WTC11 (cell line): ENCODE measurements at places on chromosomes 7 and 10. TPM values are rescaled to one million over a fixed set of nuclear protein-coding genes. Genes with fewer than 3 reads are reported as not detected.

GRCh38 chr7:70736715-70737460 lies 395.1 kb upstream of the GALNT17 start:
- DNase-seq, result no peak

GRCh38 chr7:6127110-6127490 lies 95.9 kb downstream of the ANKRD61 start:
- no peak for DNase-seq

- no peak for DNase-seq
Measured at GRCh38 chr7:136523571-136523970, 344.9 kb upstream of the CHRM2 start.

DNA sequence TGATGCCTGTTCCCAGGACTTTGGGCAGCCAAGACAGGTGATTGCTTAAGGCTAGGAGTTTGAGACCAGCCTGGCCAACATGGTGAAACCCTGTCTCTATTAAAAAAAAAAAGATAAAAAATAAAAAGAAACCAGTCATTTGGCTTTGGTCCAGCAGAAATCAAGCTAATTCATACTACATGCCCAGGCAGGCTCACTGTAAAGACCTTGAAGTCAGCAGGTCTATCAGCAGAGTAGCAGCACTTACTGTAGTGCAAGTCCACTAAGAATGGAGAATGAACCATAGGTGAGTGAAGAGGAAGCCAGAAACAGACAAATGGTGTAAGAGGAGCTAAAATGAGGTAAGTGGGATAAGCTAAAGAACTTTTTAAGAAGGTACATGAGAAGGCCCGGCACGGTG lies 24.7 kb downstream of the PSPH start:
- DNase-seq, result no peak

Gene RALA
- 57.3 to 59.8 TPM (median 59.3 TPM) in 3 replicates for total RNA-seq

GRCh38 chr7:42426163-42426562 lies 189.2 kb upstream of the GLI3 start:
- DNase-seq, result no peak

- no peak for DNase-seq
Measured at GRCh38 chr10:133140417-133141143, 19.4 kb upstream of the KNDC1 start.

DNA sequence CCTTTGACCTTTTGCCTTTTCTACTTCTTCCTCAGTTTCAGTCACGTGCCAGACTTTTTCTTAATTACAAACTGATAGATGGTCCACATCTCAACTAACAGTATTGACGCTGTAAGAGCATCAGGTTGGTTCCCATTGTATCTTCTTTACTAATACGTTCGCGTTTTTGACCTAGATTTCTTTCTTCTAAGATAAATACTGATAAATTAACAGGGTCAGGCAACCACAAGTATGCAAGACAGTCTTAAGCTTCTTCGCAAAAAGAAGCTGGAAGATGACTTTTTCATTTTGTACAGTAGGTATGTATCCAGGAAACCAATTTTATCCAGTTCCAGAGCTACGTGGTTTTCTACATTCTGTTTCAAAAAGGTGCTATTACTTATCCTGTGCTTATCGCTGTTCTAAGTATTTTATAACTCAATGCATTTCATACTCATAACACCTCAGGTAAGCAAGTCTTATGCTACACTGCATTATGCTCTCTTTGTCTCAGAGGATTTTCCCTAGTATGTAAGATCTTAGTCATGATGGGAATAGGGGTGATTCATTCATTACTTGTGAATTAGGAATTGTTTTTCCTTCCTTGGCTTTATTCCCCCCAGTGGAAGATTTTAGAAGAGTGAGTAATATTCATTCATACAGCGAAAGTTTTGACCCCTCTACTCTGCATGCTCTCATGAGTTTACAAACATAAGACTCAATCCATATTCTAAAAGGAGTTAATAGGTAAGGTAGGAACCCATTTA lies 955 bp downstream of the DUS4L start:
- no peak for DNase-seq

Gene HABP2
- total RNA-seq, result 0.09 to 0.18 TPM (median 0.09 TPM) in 3 replicates

GRCh38 chr10:59006511-59007306 lies 169.7 kb upstream of the PHYHIPL start:
- DNase-seq, result no peak

DNA sequence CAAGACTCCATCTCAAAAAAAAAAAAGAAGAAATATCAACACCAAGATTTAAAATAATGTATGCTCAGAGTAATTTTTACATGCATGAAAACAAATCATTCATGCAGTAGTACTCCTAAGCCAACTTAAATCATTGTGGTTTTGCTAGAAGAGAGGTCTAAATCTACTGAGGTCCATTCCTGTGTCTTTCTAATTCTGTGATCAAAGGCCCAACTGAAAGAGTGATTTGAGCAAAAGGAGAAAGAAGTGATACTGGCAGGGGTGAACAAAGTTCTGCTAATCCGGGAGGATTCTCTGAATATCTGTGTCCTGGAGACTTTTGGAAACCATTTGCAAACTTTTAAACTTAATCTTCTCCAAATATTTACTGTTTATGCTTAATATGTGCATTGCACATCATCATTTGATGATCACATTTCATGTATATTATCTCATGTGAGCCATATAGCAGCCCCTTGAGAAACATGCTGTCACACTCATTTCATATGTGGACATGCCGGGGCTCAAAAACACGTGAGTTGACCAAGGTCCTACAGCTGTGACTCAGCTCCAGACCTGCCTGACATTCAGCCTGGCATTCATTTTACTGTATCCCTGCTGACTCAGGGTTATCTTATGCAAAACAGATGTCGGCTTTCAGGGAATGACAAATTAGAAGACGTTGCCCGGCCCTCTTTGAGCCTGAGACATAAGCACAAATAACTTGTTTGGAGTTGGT lies 76.4 kb downstream of the FAM107B start:
- no peak for DNase-seq

Gene TAS2R3
- total RNA-seq, result 0.71 to 1.5 TPM (median 1.2 TPM) in 3 replicates

Gene THSD7A
- 0.66 to 1.1 TPM (median 0.68 TPM) in 3 replicates for total RNA-seq

- no peak for DNase-seq
Measured at GRCh38 chr10:80487791-80488538, 33.9 kb downstream of the TSPAN14 start.

Gene CPEB3
- 1.9 to 2.4 TPM (median 2.4 TPM) in 3 replicates for total RNA-seq

Gene OPN1SW
- not detected in 3 replicates for total RNA-seq

Gene FXYD4
- not detected in 3 replicates for total RNA-seq

Gene SCART1
- 0.57 to 1.2 TPM (median 1.1 TPM) in 3 replicates for total RNA-seq

- DNase-seq, result no peak
Measured at GRCh38 chr7:132004529-132004928, 448.1 kb upstream of the PODXL start.

DNA sequence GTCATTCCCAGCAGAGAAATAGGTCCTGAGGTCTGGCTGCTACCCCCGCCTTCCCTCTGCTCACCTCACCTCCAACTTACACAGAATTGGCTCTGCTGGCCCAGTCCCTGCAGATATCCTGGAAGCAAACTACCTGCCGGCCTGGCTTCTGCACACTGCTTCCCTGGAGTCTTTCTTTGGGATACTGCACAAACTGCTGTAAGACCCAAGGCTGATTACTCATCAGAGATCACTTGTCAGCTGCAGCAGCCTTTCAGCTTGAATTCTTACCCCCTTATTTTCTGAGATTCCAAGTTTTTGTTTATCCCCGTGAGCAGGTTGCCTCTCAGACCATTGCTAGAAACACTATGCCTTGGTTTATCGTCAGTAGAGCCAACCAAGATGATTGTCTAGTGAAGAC lies 426.4 kb downstream of the PHTF2 start:
- DNase-seq, result no peak

DNA sequence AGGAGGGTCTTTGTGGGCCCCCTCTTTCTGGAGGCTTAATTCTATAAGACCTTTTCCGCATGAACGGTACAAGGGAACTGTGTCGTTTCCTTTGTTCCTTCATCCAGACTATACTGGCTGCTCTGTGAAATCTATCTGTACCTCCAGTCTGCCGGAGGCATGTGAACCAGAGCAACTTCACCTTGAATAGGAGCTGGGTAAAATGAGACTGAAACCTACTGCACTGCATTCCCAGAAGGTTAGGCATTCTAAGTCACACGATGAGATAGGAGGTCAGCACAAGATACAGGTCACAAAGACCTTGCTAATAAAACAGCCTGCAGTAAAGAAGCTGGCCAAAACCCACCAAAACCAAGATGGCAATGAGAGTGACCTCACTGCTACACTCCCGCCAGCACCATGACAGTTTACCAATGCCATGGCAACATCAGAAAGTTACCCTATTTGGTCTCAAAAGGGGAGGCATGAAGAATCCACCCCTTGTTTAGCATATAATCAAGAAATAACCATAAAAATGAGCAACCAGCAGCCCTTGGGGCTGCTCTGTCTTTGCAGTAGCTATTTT lies 36.8 kb upstream of the INPP5F start:
- no peak for DNase-seq

Gene HMX2
- 0.59 to 1.7 TPM (median 1.4 TPM) in 3 replicates for total RNA-seq

Gene VIPR2
- total RNA-seq, result 7.5 to 7.8 TPM (median 7.6 TPM) in 3 replicates

GRCh38 chr10:71622154-71622526 lies 97.4 kb downstream of the C10orf105 start:
- DNase-seq, result no peak

Gene SORCS3
- 0.94 to 1.3 TPM (median 1.3 TPM) in 3 replicates for total RNA-seq

Gene EPO
- total RNA-seq, result 0.63 to 0.76 TPM (median 0.66 TPM) in 3 replicates

GRCh38 chr10:73039635-73040034 lies 57.0 kb downstream of the P4HA1 start:
- DNase-seq, result no peak

- DNase-seq, result no peak
Measured at GRCh38 chr10:62186999-62187675, 81.5 kb downstream of the RTKN2 start.

Gene TAS2R5
- 0.90 to 1.8 TPM (median 1.4 TPM) in 3 replicates for total RNA-seq

Gene FRAT1
- 7.0 to 8.2 TPM (median 7.6 TPM) in 3 replicates for total RNA-seq

DNA sequence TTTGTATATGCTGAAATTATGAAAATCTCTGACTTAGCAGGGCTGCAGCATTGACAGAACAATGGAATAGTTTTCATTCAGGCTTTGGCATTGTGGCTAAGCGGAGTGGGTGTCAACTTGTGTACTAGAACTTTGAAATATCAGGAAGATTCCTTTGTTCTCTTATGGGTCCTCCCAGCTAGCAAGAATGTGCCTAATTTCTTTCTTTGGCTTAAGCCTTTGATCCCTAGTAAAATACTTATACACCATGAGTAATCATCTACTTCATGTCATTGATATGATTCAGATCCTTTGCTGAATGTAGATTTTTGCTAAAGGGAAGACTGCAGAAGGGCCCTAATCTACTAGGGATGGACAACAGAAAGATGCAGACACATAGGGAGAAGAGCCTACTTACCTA lies 6.2 kb downstream of the AVL9 start:
- no peak for DNase-seq

DNA sequence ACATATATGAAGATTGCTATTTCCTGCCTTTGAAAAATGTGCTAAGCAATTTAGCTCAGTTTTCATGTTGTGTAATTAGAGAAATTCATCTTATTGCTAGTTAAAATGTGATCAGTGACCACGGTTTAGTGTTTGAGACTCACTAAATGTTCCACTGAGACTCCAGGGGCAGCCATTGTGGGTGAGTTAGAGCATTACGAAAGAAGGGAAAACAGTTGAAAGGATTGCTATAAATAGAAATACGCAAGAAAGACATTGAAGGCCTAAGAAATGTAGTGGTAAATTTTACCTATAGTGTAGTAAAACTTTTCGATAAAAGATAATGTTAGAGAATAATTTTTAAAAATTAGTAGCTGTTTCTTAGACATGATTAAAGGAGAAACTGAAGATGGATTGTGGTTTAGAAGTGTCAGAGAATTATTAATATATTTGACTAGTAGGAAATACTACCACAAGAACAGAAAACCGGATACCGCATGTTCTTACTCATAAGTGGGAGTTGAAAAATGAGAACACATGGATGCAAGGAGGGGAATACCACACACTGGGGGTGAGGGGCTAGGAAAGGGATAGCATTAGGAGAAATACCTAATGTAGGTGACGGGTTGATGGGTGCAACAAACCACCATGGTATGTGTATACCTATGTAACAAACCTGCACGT lies 394.5 kb downstream of the SEMA3D start:
- no peak for DNase-seq

- no peak for DNase-seq
Measured at GRCh38 chr10:35007858-35008301, 82.3 kb downstream of the CUL2 start.

GRCh38 chr7:137975221-137975620 lies 26.7 kb downstream of the CREB3L2 start:
- DNase-seq, result no peak

Gene KIF5B
- 63.2 to 67.5 TPM (median 66.9 TPM) in 3 replicates for total RNA-seq

Gene GJC3
- 2.9 to 3.7 TPM (median 3.4 TPM) in 3 replicates for total RNA-seq
